Activated CD8-positive, alpha-beta memory T cell treated with anti-CD3 and anti-CD28 coated beads, Interleukin-2, amount 10 ng/mL, durations not matched to agents 7 days and 5 days (primary cell): ENCODE measurements at places on chromosomes 3 and 15. TPM values are rescaled to one million over a fixed set of nuclear protein-coding genes. Genes with fewer than 3 reads are reported as not detected.
A peak's percentile ranks its signal among the peaks of the same experiment; 100 is the strongest.

DNA sequence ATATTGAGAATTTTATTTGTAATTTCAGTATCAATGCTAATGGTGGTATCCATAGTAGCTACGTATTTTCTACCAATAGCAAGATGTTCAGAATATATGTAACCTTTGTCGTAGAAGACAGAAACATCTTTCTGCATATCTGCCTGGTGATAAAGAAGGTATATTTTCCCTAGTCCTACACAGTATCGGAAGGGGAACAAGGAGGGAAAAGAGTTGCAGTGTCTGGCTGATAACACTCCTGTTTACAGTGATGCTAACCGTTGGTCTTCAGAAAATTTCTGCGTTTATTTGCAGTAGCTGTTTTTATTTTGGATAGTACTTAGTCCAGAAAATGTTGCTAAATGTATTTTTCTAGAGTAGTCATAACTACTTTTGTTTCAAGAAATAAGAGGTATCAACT is 25.2 kb downstream of the TSC22D2 start:
- H3K4me1 ChIP-seq: no peaks in the 10 kb centered on the region
- peaks cover 6% of the 10 kb centered on the region for H3K36me3 ChIP-seq
- no peak for DNase-seq
- no peak overlapping the region for H3K4me3 ChIP-seq
- no peaks in the 10 kb centered on the region for H3K27me3 ChIP-seq
- no peak overlapping the region for H3K27ac ChIP-seq

GRCh38 chr3:124325248-124325647 is 333.3 kb upstream of the ROPN1 start:
- no peak overlapping the region for H3K27ac ChIP-seq
- peaks cover 2% of the 10 kb centered on the region for H3K27me3 ChIP-seq
- H3K36me3 ChIP-seq: no peaks in the 10 kb centered on the region
- H3K4me3 ChIP-seq: no peak overlapping the region
- no peak for DNase-seq

- H3K27ac ChIP-seq: no peak overlapping the region
- H3K36me3 ChIP-seq: peaks cover 7% of the 10 kb centered on the region
- H3K27me3 ChIP-seq: peaks cover 5% of the 10 kb centered on the region
- H3K4me3 ChIP-seq: no peak overlapping the region
- no peak for DNase-seq
These were observed 227.7 kb downstream of the FOXP1 start for GRCh38 chr3:71355862-71356261.

DNA sequence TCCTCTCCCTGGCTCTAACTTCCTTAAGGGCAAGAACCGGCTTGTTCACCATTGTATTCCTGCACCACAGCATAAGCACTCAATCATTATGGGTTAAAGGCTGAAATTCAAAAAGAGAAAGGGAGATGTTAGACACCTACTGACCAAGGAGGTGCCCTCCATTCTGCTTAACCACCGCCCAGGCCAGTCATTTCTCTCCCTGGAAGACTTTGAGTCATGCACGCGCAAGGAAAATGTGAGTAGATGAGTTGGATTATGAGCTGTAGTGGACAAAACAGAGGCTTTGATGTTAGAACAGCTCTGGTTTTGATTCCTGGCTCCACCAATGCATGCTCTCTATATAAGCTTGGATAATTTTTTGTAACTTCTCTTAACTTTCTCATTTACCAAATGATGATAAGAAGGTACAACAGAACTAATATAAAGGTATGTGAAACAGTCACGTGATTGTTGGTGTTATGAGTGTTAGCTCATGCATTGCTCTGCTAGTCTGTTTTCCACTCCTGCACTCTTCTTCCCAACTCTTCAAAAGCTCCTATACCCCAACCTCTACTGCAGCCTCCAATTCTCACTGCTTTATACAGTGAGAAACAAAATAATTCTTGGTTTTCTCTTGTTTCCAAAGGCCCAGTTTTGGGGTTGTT is 148.4 kb upstream of the ATP11B start:
- DNase-seq: peak; percentile 48
- H3K36me3 ChIP-seq: no peaks in the 10 kb centered on the region
- no peak overlapping the region for H3K4me3 ChIP-seq
- peaks cover 11% of the 10 kb centered on the region for H3K27me3 ChIP-seq
- no peaks in the 10 kb centered on the region for H3K4me1 ChIP-seq

DNA sequence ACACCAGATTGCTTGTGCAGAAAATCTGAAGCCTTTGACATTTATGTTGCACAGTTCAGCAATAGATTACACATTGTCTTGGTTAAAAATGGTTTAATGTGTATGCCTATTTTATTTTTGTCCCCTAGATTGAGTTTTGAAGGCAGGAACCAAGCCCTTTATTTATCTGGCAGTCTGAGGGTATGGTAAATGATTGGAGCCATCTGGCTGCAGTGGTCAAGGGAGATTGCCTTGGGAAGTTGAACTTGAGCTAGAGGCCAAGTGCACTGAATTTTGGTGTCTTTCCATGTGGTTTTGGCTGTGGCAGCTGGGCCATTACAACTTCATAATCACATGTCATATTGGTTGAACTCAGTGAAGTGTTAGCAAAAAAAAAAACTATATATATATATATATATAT is 248.7 kb upstream of the C2CD4B start:
- no peak for DNase-seq
- H3K27ac ChIP-seq: no peak overlapping the region
- H3K36me3 ChIP-seq: no peaks in the 10 kb centered on the region

GRCh38 chr3:111732252-111732879 is 126.7 kb upstream of the PHLDB2 start:
- H3K27me3 ChIP-seq: no peaks in the 10 kb centered on the region
- no peak overlapping the region for H3K27ac ChIP-seq
- no peak for DNase-seq
- no peak overlapping the region for H3K4me3 ChIP-seq
- peaks cover 15% of the 10 kb centered on the region for H3K4me1 ChIP-seq

DNA sequence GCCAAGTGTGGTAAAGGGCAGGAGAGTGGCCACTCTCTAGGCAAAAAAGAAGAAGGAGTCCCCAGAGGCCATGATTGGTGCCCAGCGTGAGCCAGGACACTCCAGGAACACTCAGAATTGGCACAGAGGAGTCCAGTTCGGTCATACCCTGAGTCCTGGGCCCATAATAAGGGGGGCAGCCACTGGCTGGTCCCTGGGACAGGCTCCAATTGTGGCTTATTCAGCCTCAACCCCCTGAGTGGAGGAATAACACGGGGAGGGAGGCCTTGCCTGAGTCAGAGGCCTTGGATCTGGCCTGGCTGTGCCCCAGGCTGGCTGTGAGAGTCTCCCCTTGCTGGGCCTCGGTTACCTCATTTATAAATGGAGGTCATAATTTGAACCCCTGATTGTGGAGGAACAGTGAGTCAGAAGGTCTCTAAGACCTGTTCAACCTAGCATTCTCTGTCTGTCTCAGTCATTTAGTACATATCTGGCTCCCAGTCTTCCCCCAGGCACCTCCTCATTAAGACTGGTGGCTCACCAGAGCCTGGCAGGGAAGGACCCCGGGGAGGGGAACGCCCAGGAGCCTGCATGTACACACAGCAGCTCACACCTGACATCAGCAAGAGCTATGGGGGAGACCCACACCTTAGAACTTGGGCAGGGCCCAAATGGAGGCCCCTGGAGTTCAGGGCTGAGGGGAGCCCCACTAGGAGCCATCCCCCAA is 95.9 kb upstream of the ATP2B2 start:
- no peak for DNase-seq
- H3K36me3 ChIP-seq: no peaks in the 10 kb centered on the region
- H3K4me1 ChIP-seq: peaks cover 26% of the 10 kb centered on the region
- H3K27ac ChIP-seq: no peak overlapping the region
- peaks cover 26% of the 10 kb centered on the region for H3K27me3 ChIP-seq

DNA sequence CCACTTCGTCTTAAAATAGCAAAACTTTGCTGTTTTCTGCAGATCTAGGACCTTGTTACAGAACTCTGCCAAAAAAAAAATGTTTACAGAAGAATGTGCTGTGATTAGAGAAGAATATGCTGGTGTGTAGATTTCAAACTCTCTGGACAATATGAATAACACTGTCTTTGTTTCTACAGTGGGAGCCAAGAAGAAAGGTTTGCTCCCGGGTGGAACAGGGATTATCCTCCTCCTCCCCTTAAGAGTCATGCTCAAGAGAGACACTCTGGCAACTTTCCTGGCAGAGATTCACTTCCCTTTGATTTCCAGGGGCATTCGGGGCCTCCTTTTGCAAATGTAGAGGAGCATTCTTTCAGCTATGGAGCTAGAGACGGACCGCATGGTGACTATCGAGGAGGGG is 27.3 kb downstream of the RBM6 start:
- H3K27ac ChIP-seq: no peak overlapping the region
- no peak overlapping the region for H3K4me3 ChIP-seq
- DNase-seq: no peak
- H3K4me1 ChIP-seq: peaks cover 2% of the 10 kb centered on the region
- no peaks in the 10 kb centered on the region for H3K27me3 ChIP-seq

DNA sequence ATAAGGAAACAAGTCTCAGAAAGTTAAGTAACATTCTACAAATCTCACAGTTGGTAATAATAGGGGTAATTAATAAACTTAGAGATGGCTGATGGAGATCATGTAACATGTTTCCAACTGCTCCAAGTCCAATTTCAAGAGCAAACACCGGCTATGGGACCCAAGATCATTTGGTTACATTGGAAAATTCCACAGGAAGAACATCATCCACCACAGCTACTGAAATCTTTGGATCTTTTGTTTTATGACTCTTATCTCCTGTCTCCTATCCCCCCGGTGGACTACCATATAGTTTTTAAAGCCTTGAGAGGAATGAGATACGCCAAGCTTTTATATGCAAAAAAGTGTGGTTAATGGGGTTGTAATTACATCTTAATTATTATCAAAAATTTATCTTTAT is 216.1 kb downstream of the WNT5A start:
- no peak overlapping the region for H3K27ac ChIP-seq
- no peaks in the 10 kb centered on the region for H3K36me3 ChIP-seq

DNA sequence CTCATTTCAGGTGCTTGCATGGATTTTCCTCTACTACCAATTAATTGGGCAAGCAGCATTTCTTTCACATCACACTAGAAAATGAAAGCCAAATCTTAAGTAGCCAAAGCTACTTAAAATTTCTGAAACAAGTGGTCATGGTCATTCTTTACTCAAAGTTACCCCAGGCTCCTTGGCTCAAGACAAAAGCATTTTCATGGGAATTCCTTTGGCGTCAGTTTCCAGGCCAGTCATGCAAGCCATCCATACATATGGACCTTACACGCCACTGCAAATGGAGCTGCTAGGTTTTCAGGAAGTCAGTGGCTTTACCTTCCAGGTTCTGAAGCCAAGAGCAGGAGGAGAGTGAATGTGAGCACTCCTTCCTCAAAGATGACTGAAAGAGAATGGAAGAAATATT is 83.7 kb upstream of the IL12A start:
- H3K4me1 ChIP-seq: no peaks in the 10 kb centered on the region
- H3K27ac ChIP-seq: no peak overlapping the region
- no peaks in the 10 kb centered on the region for H3K36me3 ChIP-seq
- H3K4me3 ChIP-seq: no peak overlapping the region

GRCh38 chr3:171506743-171507319 is 46.6 kb upstream of the TNIK start:
- H3K4me1 ChIP-seq: no peaks in the 10 kb centered on the region
- no peak overlapping the region for H3K4me3 ChIP-seq
- H3K27me3 ChIP-seq: no peaks in the 10 kb centered on the region
- no peak for DNase-seq
- H3K27ac ChIP-seq: no peak overlapping the region

GRCh38 chr3:142053835-142054234 is 95.5 kb downstream of the TFDP2 start:
- H3K36me3 ChIP-seq: peaks cover 1% of the 10 kb centered on the region
- H3K27ac ChIP-seq: no peak overlapping the region
- peaks cover 3% of the 10 kb centered on the region for H3K4me1 ChIP-seq
- no peak for DNase-seq
- no peaks in the 10 kb centered on the region for H3K27me3 ChIP-seq

- peaks cover 11% of the 10 kb centered on the region for H3K4me1 ChIP-seq
- H3K36me3 ChIP-seq: peaks cover 7% of the 10 kb centered on the region
- H3K4me3 ChIP-seq: no peak overlapping the region
These were observed 181.7 kb downstream of the TPRG1 start for GRCh38 chr3:189353318-189353965.

DNA sequence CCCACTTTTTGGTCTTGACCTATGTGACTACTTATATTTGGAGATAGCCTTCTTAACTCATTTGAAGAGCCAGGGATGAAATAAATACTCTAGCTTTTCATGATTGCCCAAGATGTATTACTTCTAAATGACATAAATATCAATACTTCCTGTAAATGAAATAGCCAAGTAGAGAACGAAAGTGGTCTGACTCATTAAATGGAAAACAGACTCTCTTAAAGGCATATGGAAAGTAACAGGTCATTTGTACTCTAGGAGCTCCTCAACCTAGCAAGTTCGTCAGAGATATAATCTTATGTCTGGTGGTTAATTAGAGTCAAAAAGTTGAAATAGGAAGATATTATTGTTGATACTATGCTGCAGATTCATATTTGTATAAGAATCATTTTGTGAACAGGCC is 1105.4 kb downstream of the TUSC7 start:
- no peak overlapping the region for H3K4me3 ChIP-seq
- H3K27ac ChIP-seq: no peak overlapping the region
- H3K36me3 ChIP-seq: no peaks in the 10 kb centered on the region
- no peak for DNase-seq
- H3K27me3 ChIP-seq: no peaks in the 10 kb centered on the region

- peaks cover 22% of the 10 kb centered on the region for H3K4me1 ChIP-seq
- no peak overlapping the region for H3K4me3 ChIP-seq
- H3K36me3 ChIP-seq: peaks cover 20% of the 10 kb centered on the region
- no peak for DNase-seq
- peaks cover 2% of the 10 kb centered on the region for H3K27me3 ChIP-seq
- H3K27ac ChIP-seq: no peak overlapping the region
These were observed 7.5 kb downstream of the ADPRH start for GRCh38 chr3:119586733-119587172.

- H3K36me3 ChIP-seq: no peaks in the 10 kb centered on the region
- peak; percentile 46 for DNase-seq
- H3K4me1 ChIP-seq: peaks cover 6% of the 10 kb centered on the region
- H3K27ac ChIP-seq: no peak within 1 kb of the TSS
These were observed at the start of gene DZIP1L for GRCh38 chr3:138114988-138115971. DZIP1L (minus strand) TSS chr3:138115608; CDS start chr3:138103971, 11,637 bp downstream.

- H3K4me1 ChIP-seq: no peaks in the 10 kb centered on the region
- DNase-seq: no peak
- H3K36me3 ChIP-seq: no peaks in the 10 kb centered on the region
These were observed 853.8 kb downstream of the IGSF11 start for GRCh38 chr3:118180853-118181252.

- peaks cover 56% of the 10 kb centered on the region for H3K27me3 ChIP-seq
- no peaks in the 10 kb centered on the region for H3K4me1 ChIP-seq
- no peak for DNase-seq
- H3K36me3 ChIP-seq: peaks cover 1% of the 10 kb centered on the region
These were observed 1.6 kb downstream of the THRB start for GRCh38 chr3:24492971-24493551.

The FANCD2OS gene
- total RNA-seq: not detected

The PSMD6 gene
- total RNA-seq: 68.0 TPM

The SV2B gene
- not detected for total RNA-seq

The PCNP gene
- total RNA-seq: 138 TPM

The PLXND1 gene
- total RNA-seq: 3.0 TPM

The DNAH1 gene
- 26.5 TPM for total RNA-seq

The GOLGA6D gene
- not detected for total RNA-seq

The TIMP4 gene
- not detected for total RNA-seq
